ENCODE measurements at places on chromosomes 7 and 10.

- peak; percentile 13 for DNase-seq
Observed at GRCh38 chr7:25775999-25776743, 375.8 kb upstream of the NFE2L3 start.

- DNase-seq: no peak
Observed at GRCh38 chr10:95963202-95963990, 55.6 kb downstream of the CC2D2B start.

- no peak for DNase-seq
Observed at GRCh38 chr10:46557319-46558121, 1.1 kb upstream of the GPRIN2 start.

DNA sequence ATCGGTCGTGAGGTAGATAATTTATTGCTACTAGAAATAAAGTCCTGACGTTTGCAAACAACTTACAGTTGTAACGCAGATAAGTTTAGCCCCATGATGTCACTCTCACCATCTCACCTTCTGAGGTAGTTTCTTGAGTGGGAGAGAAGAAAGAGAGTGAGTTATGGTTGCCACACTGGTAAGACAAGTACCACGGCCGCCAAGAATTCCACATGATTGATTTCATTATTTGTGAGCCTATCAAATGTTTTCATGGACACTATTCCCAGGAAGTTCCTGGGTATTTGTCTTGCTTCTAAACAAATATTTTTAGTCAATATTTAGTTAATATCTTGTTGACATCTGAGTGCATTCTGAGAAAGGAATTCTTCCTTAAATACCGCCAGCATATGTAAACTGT, 339.4 kb upstream of the KIAA1217 start:
- no peak for DNase-seq

GRCh38 chr7:55127622-55128081, 108.8 kb downstream of the EGFR start:
- DNase-seq: peak; percentile 71

GRCh38 chr10:75538144-75538543, 106.7 kb downstream of the LRMDA start:
- DNase-seq: no peak

DNA sequence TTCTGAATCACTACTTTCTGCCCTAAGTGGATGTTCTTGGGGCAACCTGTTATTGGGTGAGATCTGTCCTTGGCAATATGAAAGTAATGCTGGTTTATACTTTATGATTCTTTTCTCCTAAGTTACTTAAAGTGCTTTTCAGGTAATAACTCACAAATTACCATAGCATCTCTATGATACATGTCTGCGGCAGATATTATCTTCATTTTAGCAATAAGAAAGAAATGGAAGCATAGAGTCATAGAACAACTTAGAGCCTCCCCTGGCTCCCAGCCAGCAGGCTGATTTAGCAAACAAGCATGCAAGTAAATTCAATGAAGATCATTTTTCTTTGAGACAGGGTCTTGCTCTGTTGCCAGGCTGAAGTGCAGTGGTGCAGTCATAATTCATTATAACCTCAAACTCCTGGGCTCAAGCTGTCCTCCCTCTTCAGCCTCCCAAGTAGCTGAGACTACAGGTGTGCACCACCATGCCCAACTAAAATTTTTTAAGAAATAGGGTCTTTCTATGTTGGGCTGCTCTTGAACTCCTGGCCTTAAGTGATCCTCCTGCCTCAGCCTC, 38.1 kb upstream of the GRM8 start:
- DNase-seq: peak; percentile 7

All from astrocyte of the hippocampus (primary cell).